ENCODE measurements at places on chromosomes 12 and 14. TPM values are rescaled to one million over a fixed set of nuclear protein-coding genes. Genes with fewer than 3 reads are reported as not detected.

Gene ACYP1
- total RNA-seq, result 22.4 TPM

Gene CIROP
- 4.6 TPM for total RNA-seq

Gene PRB2
- not detected for total RNA-seq

Gene APOF
- not detected for total RNA-seq

Gene CLEC4C
- total RNA-seq, result not detected

Gene VWF
- 0.69 TPM for total RNA-seq

Gene PMCH
- 0.16 TPM for total RNA-seq

Gene TPH2
- total RNA-seq, result under 0.01 TPM

Gene SPX
- total RNA-seq, result 0.63 TPM

Gene KRT78
- total RNA-seq, result not detected

Gene TAS2R9
- total RNA-seq, result 0.09 TPM

Gene INSM2
- total RNA-seq, result not detected

Gene AMHR2
- total RNA-seq, result not detected

Gene MYF5
- not detected for total RNA-seq

Gene RPL41
- 3,876 TPM for total RNA-seq

Gene RHOJ
- total RNA-seq, result 13.3 TPM

Gene PAX9
- total RNA-seq, result under 0.01 TPM

Gene CSRP2
- total RNA-seq, result 4.4 TPM

Gene POTEM
- not detected for total RNA-seq

Gene CKAP4
- 139 TPM for total RNA-seq

Gene GPR65
- total RNA-seq, result not detected

Gene RPS6KL1
- 0.47 TPM for total RNA-seq

Gene GZMB
- not detected for total RNA-seq

Gene GPR84
- total RNA-seq, result not detected

Gene CLEC1A
- not detected for total RNA-seq

Gene KLRK1
- not detected for total RNA-seq

Gene VRTN
- not detected for total RNA-seq

Gene STYK1
- total RNA-seq, result 0.16 TPM

Gene ZFHX2
- total RNA-seq, result 0.32 TPM

Gene SBNO1
- total RNA-seq, result 17.4 TPM

Gene CACNA1C
- total RNA-seq, result 10.1 TPM

Gene RTRAF
- total RNA-seq, result 57.2 TPM

Gene RPL10L
- not detected for total RNA-seq

Gene SLC6A15
- total RNA-seq, result 53.1 TPM

Gene CLBA1
- 6.7 TPM for total RNA-seq

Gene CLEC4D
- total RNA-seq, result not detected

Gene CEP128
- 5.4 TPM for total RNA-seq

Gene C1R
- 637 TPM for total RNA-seq

Gene ACTR10
- 39.4 TPM for total RNA-seq

Gene TPPP2
- not detected for total RNA-seq

Gene PARPBP
- 4.3 TPM for total RNA-seq

Gene KIF5A
- total RNA-seq, result 0.60 TPM

Measured in bronchial smooth muscle cell (primary cell).